ENCODE measurements at places on chromosomes 16 and 17.

- no peak for DNase-seq
These were observed 174.3 kb upstream of the CHMP6 start for GRCh38 chr17:80817321-80817845.

DNA sequence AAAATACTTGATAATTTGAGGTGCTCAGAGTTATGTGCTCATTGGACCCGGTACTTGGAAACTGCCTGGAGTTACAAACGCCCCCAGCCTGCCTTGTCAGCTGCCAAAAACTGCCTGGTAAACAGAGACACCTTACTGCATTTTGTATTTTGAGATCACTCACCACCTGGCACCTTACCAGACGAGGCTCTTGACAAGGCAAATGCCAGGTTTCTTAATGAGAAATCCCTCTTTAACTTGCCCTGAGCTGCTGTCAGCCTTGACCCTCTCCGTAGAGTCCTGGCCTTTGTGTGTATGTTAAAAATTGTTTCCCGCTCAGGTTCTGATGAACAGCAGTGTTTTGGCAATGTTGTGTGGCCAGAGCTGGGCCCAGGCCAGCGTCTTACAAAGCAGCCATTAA, 28.8 kb downstream of the SYT17 start:
- no peak for DNase-seq

GRCh38 chr16:72876981-72877373, 171.0 kb downstream of the ZFHX3 start:
- no peak for DNase-seq

DNA sequence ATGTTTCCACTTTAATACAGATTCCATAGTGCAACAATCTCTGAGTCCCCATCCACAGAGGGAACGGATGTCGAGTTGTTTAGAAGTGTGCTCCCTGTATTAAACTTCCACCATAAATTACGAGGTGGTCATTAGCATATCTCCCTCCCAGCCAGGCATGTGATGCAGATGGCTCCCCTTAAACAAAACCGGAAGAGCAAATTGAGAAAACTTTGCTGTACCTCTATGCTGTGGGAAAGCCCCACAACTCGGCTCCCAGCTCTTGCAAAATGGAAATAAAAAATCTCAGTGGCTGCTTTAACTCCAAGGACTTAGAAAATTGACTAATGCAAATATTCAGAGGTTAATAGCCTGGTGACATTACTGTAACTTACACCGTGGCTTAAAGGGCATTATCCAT, 290.9 kb downstream of the MAF start:
- no peak for DNase-seq

DNA sequence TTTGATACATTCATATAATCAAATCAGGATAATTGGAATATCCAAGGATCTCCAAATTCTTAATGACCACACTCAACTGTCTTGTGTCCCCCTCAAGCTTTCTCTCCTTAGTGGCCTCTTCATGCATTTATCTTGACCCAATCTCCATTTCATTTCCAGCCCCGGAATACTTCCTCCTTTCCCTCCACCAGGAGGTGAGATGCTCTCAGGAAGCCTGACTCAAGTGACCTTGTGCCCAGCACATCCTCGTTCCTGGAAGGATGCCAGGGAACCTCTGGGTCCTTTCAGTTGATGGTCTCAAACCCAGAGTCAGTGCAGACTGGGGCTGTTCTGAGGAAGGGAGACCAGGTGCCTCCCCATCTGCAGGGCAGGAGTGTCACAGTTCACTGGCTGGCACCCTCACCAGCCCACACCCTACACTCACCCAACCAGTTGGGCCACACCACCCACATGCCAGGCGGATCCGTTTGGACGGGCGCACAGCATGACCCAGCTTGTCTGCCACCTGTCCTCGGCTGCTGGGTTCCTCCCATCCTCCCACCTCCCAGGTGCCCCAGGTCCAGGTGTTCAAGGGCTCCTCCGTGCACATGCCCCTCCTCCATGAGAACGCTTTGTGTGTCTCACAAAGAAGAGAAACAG, 14.0 kb upstream of the EMP2 start:
- DNase-seq = no peak

DNA sequence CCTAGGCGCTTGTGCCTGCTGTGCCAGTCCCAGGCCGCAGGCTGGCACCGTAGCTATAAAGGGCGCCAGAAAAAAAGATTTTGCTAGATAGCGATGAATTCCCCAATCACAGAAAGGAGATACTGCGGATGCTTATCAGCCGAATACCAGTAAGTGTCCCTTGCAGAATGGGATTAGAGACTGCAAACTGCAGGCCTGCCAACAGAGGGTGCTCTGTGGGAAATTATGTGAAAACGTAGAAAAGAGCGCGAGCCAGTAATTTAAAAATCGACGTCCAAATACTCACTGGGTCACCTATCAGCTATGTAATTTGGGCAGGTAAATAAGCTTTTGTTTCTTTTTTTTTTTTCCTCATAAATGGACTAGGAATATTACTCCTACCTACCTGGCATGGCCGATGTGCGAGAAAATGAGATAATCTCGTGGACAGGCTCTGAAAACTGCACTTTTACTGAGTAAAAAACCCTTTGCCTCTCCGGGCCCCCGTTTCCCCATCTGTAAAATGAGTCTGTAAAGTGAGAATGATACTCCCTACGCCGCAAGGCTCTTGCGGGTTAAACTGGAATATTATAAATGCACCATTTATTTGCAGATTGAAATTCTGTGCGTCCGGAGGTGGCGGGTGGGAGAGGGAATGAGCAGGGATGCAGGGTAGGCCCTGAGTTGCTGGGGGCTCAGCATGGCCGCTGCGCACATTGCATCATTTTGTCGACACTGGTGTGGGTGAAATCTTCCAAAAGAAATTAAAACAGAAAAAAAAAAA, 1.2 kb upstream of the COG1 start:
- DNase-seq = peak; percentile 35

- DNase-seq = no peak
These were observed 300.7 kb upstream of the TNRC6C start for GRCh38 chr17:77657839-77658238.

DNA sequence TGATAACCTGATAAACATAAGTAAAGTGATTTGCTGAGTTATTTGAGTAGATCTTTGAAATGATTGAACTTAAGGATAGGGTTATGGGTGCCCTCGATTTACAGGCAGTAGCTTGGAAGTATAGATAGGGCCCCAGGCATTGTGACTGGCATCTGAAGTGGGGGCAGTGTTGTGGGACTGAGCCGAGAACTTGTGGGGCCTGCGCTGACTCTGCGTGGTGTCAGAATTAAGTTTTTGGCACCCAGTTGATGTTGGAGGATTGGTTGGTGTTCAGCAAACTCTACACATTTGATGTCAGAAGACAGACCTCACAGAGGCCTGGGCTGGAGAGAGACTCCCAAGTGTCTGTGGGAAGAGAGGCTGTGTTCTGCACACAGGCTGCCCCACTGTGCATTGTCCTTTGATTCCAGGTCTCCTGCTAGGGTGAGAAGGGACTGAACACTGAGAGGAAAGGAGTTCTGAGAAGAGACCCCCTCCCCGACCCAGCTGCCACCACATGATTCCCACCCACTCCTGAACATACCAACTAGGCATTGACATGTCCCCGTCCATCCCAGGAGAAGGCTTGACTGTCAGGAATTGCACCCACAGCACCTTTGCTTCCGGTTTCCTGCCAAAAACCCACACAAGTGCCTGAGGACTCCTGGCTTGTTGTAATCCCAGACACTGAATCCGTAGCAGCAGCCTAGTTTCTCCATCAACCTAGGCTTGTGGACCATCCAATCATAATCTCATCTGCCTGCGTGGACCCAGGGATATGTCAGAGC, 4.5 kb downstream of the ZNF267 start:
- DNase-seq = no peak

DNA sequence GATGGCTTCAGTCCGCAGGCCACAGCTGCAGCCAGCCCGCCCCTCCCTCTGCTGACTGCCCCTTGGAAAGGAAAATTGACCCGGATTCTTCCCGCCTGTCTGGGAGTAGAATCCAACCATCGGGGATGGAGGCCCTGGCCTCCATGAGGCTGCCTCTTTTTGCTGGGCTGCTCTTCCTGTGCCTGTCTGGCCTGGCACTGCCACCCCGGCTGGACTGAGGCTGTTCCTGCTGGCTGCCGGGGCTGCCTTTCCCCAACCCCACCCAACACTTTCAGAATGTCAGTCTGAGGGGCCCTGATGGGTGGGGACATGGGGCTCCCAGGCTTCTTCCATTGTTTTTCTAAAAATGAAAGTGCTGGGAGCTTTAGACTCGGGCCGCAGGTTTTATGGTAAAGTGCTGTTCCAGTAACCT, 7.3 kb downstream of the BAHCC1 start:
- DNase-seq = no peak

- DNase-seq = no peak
These were observed 135.1 kb downstream of the PRKCA start for GRCh38 chr17:66437476-66438026.

- DNase-seq = no peak
These were observed 7.5 kb downstream of the SCIMP start for GRCh38 chr17:5226940-5227878.

DNA sequence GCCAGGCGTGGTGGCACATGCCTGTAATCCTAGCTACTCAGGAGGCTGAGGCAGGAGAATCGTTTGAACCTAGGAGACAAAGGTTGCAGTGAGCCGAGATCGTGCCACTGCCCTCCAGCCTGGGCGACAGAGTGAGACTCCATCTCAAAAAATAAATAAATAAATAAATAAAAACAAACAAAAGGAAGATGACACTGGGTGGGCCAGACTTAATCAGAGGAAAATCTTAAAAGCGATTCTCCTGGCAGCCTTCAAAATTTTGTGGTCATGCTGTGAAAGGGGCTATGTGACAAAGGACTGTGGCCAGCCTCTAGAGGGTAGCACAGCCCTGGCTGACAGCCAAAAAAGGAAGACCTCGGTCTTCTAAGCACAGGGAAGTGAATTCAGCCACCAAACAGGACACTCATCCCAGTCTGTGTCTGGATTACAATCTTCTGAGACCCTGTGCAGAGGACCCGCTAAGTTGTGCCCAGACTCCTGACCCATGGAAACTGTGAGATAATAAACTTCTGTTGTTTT, 391.1 kb downstream of the CNTNAP4 start:
- DNase-seq = no peak

- no peak for DNase-seq
These were observed 258.4 kb upstream of the CACNG5 start for GRCh38 chr17:66576473-66576872.

DNA sequence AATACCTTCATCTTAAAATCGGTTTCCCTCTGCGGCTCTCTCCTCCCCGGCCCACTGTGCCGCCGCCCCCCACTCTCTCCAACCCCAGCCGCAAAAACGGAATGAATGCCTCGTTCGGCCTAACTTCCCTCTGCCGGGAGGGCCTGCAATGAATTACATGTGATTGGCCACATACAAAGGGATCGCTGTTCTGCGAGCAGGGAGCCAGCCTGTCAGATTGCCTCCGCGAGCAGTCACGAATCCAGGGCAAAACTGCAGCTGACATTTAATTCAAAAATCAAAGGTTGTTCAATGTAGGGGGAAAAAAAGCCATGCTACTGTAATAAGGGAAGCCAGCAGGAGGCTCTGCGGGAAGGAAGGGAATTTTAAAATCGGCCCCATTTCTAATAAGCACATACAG, 84.9 kb downstream of the TBC1D16 start:
- DNase-seq = no peak

- DNase-seq = no peak
These were observed 29.0 kb downstream of the HELZ start for GRCh38 chr17:67215991-67216421.

DNA sequence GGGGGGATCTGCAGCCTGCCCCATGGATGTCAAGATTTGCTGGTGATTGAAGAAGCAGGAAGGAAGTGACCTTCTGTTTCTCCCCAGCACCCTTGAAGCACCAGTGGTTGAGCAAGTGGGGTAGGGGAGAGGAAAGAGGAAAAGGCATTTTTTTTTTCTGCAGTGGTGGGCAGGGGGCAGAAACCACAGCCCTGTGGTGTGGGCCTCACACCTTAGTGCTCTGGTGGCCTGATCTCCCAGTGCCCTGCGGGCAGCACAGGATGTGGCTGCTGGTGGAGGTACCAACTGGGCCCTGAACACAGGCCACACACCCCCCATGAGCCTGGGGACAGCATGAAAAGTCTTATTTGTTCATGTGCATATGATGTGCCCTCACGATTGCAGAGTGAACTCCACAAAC, 7.1 kb downstream of the ITGAD start:
- no peak for DNase-seq

DNA sequence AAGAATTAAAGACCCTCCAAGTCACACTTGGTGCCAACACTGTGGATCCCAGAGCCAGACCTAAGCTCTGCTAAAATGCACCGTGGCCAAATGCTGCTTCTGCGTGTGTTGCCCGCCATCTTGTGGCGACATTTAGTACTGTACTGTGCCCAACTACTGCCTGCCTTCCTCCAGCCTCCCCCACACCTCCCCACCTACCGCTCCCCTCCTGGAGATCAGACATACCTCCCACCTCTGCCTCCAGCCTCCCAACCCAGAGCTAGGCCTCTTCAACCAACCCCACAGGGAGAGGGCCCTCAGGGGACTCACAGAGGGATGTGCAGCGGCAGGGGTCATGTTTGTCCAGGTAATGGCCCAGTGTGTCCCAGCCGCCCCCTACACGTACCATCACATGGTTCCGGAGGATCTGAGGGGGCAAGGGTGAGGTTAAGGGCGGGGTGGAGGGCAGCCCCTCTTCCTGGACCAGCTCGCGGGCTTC, 5.5 kb downstream of the GAS2L2 start:
- DNase-seq = peak; percentile 44

DNA sequence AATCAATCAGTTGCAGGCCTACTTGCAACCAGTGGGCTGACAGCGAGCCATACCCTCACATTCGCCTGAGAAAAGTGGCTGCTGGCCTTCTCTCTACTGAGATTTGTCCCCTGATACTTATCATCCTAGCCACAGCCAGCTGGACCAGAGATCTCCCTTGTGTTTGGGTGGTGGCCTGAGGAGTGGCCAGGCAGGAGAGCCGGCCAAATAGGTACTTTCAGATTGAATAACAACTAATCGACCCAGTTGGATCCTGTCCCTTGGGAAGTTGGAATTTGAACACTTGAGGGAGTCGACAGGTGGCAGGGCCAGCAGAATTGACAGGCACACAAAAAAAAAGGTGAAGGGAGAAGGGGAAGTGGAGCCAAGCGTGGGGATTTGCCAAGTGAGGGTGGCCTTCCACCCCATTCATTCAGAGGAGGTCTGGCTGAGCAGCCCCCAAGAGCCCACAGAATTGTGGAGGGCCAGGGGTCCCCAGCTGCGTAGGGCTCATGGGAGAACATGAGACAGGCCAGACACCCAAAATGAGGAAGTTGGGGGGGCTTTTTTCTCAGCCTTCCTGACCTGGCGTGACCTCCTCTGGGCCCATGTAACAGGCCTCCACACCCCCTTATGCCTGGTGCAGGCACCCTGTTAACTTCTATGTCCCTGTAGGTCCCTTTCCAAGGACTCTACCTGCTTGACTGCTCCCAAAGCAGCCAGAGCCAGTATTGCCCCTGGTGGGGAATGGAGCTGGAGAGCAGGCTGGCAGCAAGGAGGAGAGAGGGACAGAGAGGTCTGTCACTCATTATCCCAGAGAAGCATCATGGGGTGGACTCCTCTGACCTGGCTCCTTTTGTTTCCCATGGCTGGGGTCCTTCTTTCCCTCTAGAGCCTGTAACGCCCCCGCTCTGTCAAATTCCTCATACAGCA, 2.9 kb upstream of the RANGRF start:
- DNase-seq = no peak

- DNase-seq = no peak
These were observed 142.8 kb downstream of the PRKCA start for GRCh38 chr17:66445229-66445628.

Measured in NCI-H748 treated with DMSO at 0.1 percent for 48 hours (cell line).